ENCODE measurements at places on chromosomes 3 and 15.

DNA sequence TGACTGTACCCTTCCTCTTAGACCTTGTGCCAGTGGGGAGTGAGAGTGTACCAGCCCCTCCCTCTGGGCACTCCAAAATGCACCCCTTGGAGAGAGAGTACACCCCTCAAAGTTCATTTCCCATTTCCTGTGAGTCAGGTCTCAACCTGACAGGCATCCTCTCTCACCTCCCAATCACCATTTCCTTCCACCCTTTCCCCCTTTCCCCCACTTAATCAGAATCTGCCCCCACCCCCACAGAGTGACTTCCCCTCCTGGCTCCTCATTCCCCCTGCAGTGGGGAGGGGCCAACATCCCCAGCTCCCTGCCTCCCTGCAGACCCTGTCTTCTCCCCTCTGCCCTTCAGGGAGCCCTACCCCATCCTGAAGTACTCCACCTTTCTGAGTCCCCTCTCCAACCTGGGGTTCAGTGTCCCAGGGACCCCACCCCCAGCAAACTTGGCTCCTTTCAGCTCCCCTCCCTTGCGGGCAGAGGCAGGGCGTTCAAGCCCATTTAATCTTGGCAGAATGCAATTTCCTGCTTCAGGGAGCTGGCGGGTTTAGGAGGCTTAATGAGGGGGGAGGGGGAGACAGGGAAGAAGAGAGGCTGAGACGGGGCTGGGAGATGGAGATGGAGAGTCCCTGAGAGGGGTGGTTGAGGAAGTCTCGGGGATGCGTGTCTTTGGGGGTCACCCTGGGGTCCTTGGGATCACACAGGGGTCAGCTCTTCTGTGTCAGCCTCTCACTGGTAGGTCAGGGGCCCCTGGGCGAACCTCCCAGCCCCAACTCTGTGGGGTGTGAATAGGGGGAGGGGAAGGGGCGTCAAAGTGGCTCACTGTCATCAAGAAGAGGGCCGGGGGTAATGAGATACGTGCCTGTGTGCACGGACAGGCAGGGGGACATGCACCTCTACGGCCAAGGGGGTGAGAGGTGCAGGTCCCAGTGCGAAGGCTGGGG is 16.6 kb upstream of the SEMA3F start:
- no peak for ATAC-seq

GRCh38 chr3:10223676-10224639 is 24.3 kb upstream of the TATDN2 start:
- peak; percentile 72 for ATAC-seq

DNA sequence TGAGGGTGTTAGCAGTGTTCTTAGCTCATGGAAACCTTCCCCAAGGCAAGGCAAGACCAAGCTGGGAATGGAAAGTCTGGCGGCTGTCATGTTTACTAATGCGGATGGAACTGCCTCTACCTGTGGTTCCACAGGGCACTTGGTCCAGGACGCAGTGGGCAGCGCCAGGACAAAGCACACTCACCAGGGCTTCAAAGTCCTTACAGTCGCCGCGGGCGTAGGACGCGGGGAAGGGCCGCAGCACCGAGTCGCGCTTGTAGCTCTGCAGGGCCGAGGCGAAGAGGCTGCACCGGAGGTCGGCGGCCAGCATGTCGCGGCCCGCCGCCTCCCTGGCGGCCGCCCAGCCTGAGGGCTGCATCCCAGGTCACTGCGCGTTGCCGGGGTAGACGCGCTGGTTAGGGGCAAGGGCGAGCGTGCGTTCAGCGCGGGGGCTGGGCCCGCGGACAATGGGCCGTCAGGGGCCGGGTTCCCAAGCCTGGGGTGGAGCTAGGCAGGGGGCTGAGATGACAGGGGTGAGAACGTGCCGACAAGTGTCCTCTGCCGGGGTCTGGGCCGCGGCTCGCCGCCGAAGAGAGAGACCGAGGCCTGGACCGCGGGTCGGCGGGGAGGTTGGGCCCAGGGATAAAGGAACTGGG is 497 bp downstream of the PARP16 start:
- ATAC-seq: peak; percentile 14

- ATAC-seq: no peak
These were observed 100.2 kb downstream of the RYK start for GRCh38 chr3:134150476-134150875.

GRCh38 chr3:123018683-123019082 is 8.9 kb downstream of the SEMA5B start:
- ATAC-seq: no peak

DNA sequence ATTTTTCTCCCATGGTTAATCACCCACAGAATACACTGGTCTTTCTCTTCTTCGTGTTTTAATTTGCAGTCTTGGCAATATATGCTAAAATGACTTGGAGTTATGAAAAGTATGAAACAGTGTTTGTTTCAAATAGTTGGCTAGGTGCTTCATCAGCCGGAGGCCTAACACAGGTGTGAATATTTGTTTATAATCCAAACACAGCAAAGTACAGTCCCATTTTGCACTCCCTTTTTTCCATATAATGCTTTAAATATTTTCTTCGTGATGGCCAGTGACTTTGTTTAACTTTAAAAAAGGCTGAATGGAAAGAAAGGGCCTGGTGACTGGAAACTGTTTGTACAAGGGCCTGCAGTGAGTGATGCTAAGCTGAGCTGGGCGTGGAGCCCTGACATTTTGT is 219.7 kb upstream of the LRIG1 start:
- no peak for ATAC-seq

DNA sequence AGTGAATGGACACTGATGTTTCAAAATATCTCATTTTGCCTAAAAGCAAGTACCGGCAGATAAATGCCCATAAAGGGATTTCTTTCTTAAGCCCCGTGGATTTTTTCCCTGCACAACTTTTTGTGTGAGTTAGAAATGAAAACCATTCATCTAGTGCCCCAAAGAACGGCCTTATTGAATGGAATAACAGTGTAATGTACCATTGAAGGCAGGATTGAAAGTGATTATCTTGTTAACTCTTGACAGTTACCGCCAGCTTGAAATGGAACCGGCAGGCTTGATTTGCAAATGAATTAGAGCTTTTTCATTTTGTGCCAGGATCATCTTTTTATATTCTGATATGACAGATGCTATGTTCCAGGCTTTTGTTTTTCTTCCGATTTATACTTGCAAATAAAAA is 162.2 kb downstream of the RSRC1 start:
- ATAC-seq: no peak

GRCh38 chr3:150733936-150734794 is 28.8 kb downstream of the SIAH2 start:
- no peak for ATAC-seq

DNA sequence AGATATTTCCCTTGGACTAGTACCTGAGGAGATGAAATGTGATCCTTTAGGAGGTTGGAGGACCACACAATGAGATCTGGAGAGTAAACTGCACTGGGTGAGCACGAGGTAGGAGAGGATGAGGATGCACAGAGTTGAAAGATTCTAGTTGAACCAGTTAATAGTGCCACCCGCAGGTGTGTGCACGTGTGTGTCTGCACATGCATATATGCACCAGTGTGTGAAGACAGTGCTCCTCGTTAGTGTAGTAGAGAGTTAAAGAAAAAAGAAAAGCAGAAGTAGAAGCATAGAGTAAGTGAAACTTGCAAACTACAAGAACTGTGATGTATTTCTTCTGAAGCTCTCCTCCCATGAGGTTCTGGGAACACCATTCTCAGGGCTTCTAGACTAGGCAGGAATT is 8.4 kb downstream of the MED12L start:
- ATAC-seq: no peak

DNA sequence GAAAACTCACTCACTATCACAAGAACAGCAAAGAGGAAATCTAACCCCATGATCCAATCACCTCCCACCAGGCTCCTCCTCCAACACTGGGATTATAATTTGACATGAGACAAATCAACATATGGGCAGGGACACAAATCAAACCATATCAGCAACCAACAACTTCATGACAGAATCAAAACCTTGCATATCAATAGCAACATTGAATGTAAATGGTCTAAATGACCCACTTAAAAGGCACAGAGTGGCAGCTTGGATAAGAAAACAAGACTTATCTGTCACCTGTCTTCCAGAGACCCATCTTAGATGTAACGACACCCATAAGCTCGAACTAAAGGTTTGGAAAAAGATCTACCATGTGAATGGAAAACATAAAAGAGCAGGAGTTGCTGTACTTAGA is 40.8 kb downstream of the HDGFL3 start:
- ATAC-seq: no peak

GRCh38 chr15:101710806-101711205 is 13.5 kb downstream of the TARS3 start:
- ATAC-seq: no peak

DNA sequence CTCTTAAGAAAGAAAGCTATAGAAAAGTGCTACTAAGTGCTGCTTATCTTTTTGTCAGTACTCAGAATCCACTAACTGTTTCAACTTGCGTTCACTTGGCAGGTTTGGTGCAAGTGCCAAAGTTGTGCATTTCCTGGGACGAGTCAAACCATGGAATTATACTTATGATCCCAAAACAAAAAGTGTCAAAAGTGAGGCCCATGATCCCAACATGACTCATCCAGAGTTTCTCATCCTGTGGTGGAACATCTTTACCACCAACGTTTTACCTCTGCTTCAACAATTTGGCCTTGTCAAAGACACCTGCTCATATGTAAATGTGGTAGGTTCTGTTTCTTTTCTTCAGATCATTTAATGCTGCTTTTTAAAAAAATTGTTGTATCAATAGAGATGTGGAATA is 32.6 kb downstream of the GYG1 start:
- no peak for ATAC-seq

GRCh38 chr15:45088801-45089711 is 24.9 kb downstream of the DUOX2 start:
- ATAC-seq: no peak

DNA sequence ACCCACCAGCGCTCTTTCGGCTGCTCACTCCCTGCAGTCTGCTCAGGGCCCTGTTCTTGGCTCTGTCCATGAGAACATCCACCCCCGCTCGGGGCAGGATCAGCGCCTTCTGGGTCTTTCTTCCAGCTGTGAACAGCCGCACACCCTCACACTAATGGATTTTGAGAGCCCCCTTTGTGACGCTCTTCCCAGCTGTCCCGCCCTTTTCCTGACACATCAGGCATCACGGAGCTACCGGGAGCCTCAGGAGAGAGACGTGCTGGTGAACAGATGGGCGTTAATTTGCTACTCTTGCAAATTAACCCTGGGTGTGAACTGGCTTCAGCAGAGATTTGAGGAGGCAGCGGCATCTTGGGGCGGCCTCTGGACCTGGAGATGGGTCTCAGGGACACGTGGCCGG is 113.0 kb downstream of the TMEM266 start:
- no peak for ATAC-seq

DNA sequence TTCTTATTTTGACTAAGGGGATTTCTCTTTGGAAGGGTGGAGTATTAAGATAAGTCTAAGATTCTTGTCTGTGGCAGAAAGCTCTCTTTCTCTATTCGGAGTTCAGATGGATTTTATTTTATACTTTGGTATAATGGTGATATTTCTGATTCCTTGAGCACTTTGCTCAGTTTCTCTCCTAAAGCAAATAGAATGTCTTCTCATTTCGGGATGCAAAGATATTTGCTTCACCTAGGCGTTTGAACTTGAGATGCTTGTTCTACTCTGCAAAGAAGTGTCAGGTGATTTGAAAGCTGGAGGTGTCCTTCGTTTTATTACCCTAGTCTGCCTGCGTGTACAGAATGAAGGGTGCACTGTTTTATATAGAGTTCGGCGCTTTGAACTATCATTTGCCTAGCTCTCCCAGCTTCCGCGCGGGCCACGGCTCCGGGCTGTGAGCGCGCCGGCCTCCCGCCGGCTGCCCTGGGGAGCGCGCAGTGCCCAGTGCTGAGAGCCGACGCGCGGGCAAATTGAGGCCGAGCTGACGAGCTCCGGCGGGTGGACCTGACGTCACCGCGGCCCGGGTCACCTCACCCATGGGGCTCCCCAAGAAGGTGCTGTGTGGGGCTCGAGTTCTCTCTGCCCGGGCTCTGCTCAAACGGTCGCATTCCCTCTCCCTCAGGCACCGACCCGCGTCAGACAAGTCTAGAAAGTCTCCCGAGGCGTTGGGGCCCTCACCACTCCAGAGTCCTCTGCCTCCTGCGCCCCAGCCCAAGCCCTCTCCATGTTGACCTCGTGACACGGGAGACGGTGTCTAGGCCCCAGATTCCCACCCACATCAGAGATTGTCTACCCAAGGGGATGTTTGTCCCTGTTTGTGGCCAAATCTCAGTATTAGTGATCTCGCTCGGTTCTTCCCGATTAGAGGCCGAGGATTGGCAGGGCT is 7.5 kb downstream of the SOX2 start:
- ATAC-seq: no peak

DNA sequence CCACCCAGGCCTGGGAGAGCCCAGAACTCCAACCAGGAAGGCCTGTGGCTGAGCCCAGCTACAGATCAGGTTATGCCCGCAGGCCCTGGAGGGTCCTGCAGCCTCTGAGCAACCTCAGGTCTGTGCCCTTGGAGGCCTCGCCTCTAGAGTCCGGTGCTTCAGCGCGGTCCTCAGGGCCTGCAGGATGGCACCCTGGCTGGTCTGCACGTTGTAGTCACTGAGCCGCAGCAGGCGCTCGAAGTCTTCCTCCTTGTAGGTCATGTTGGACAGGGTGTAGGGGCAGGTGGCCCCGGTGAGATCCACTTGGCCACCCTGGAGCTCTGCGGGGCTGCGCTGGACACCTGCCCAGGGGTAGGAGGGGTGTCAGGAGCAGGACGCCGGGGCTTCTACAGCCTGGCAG is 25.8 kb downstream of the PLA2G4D start:
- ATAC-seq: no peak

- ATAC-seq: no peak
These were observed 69.1 kb downstream of the MB21D2 start for GRCh38 chr3:192848371-192849233.
